ENCODE measurements at places on chromosomes 11 and 22. TPM values are rescaled to one million over a fixed set of nuclear protein-coding genes. Genes with fewer than 3 reads are reported as not detected.

Gene GLYAT
- total RNA-seq = not detected

Gene LRRC74B
- not detected for total RNA-seq

GRCh38 chr22:43346521-43346929 lies 3.4 kb upstream of the SCUBE1 start:
- peak; percentile 77 for DNase-seq

DNA sequence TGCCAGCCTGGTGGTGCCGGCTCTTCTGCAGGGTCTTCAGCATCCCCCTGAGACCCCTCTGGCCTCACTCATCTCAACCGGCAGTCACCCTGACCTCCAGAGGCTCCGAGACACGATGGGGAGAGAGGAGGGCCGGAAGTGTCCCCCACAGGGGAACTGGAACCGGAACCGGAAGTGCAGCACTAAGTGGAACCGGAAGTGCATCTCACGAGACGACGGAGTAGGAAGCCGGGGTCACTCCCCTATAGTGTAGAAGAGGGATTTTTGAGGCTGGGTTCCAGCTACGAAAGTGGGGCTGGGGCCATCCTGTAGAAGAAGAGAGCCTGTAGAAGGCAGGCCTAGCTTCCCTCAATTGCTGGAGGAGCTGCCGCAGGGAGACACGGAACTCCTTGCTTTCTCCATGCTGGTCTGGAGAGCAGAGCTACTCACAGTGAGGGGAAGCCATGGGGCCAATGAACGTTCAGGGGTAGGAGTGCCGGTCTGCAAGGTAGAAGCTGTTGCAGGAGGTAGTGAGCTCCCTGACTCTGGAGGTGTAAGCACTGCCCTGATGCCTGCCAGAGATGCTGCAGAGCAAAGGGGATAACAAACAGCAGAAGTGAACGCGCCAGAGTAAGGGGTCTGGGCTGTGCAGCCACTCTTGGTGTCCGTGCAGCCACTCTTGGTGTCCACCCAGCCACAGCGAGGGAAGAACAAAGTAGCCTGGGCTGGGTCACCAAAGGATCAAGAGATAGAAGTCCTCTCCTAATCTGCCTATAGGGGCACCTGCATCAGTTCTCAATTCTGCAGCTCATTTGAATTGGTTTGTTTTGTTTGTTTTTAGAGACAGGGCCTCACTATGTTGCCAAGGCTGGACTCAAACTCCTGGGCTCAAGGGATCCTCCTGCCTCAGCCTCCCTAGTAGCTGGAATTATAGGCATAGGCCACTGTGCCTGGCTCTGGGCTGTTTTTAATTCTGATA lies 21.9 kb downstream of the SCUBE1 start:
- DNase-seq = no peak

GRCh38 chr22:49829044-49829853 lies 1.6 kb upstream of the BRD1 start:
- no peak for DNase-seq
